Activated CD4-positive, alpha-beta T cell treated with anti-CD3 and anti-CD28 coated beads for 36 hours (primary cell): ENCODE measurements at places on chromosomes 4 and X.

- no peak for DNase-seq
Measured at GRCh38 chr4:94372228-94372978, 29.8 kb upstream of the HPGDS start.

- DNase-seq: no peak
Measured at GRCh38 chr4:124523816-124524215, 188.7 kb downstream of the ANKRD50 start.

DNA sequence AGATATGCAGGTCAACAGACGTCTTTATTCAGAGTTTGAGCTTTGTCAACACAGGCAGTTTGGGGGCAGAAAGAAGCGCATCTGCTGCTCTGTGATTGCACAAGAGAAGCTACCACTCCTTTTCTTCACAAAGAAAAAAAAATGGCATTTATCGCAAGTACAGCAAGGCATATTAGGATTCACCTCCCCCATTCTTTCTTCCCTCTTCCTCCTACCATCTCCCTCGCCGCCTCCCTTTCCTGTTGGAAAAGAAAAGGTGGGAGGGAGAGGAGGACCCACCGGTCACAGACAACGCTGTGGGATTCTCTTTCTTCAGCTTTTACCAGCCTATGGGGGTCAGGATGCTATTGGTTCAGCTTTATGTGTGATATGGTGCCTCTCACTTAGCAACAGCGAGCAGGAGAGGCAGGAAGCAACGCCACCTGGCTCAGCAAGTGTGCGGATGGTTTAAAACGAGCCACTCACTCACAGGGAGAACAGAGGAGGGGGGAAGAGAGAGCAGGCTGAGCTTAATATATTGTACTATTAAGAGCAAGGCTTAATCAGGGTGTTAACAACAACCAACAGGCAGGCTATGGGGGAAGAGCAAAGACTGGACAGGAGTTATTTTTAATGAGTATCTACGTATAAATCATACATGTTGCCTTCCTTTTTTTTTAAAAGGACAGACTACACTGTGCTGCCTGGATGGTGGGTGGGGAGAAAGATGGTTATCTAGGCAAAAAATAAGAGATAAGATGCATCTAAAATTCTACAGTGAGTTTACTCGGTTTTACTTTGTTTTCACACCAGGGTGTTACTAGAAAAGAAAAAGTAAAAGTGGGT, 104.7 kb downstream of the MAML3 start:
- peak; percentile 71 for DNase-seq

- DNase-seq: no peak
Measured at GRCh38 chr4:138216272-138216867, 25.8 kb downstream of the SLC7A11 start.

GRCh38 chr4:58809366-58809765, 1699.2 kb upstream of the IGFBP7 start:
- DNase-seq: no peak

DNA sequence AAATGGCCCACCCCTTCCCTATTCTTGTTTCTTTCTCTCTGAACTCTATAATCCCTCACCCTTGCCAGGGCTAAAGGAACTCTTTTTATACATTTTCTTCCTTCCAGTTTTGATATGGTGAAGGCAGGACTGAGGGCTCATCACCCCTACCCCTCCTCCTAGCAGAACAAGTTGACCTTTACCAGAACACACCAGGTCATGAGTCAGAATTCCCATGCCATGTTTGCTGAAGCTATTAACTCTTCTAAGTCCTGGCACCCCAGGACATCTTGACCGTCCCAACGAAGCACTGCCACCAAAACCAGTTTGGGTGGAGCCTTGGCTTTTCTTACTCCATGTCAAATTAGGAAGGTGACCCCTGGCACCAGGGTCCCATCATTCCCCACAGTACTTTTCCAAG, 57.5 kb upstream of the DYNLT3 start:
- no peak for DNase-seq

GRCh38 chr4:20687864-20688263, 12.4 kb upstream of the PACRGL start:
- DNase-seq: no peak

DNA sequence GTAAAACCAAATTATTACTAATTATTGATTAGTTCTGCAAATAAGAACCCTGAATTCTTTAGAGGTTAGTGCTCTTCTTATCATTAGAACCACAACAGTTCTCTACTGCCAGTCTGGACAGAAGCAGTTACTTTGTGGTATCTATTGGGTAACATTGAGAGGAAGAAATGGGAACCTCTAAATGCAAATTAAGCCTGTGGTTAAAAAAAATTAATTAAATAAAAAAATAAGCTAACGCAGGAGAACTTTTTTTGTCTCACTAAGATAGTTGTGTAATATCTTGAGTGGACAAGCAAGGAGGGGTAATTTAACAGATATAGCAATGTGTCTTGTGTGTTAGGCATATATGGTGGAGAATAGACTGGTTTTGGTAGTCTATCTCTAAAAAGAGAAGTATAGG, 32.9 kb upstream of the TET2 start:
- DNase-seq: no peak

DNA sequence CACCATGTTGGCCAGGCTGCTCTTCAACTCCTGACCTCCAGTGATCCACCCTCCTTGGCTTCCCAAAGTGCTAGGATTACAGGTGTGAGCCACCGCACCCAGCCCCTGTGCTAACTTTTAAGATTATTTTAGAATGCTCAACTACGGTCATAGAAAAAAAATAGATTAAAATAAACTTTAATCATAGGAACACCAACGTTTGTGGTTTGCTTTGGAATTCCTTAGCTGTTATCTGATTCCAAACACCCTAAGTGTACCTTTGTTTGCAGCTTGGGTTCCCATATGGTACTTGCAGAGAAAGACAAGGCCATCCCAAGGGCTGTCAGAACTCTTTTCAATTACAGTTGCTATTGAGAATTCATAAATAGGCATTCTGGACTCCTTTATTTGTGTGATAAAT, 90.1 kb upstream of the EFHC2 start:
- DNase-seq: no peak

DNA sequence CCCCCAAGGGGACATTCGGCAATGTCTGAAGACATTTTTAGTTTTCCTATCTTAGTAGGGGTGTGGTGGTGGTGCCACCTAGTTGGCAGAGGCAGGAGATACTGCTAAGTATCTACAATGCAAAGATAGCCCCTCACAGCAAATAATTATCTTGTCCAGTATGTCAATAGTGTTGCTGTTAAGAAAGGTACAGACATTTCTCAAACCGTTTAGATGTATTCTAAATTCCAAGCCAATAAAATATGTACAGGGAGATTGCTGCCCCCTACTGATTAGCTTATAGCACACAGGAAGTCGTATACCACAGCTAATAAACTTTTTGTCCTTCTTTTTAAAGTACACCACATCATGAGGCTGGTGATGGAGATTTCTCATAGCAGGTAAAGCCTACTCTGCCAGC, 260.5 kb downstream of the TMA16 start:
- no peak for DNase-seq

- DNase-seq: no peak
Measured at GRCh38 chr4:126869967-126870366, 762.8 kb upstream of the INTU start.

DNA sequence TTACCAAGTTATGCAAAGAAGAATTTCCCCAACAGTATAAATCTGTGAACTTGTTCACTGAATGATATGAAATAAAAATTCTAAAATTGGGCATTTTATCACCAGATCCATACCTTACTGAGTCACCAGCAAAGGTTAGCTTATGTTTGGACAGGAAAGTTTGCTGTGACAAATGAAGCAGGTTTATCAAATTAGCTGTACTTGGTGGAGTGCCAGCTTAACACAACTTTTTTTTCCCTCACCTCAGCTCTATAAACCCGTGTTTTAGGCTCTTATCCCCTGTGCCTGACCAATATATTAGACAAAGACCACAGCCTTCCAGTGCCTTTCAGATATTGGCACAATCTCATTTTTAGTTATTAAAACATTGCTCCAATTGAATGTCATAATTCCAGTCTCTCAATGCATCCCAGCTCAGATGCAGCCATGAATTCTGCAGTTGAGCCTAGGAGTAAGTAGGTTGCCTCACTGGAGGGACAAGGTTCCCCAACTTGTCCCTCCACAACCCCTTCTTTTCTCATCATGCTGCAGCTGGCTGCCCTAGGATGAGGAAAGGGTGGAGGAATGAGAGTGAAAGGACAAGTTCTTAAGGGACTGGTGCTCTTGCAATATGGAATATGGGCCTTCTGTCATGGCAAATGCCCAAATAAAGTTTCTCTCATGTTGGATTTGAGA, 27.0 kb upstream of the PDGFC start:
- no peak for DNase-seq

- no peak for DNase-seq
Measured at GRCh38 chrX:100905620-100906019, 23.1 kb downstream of the XKRX start.

- no peak for DNase-seq
Measured at GRCh38 chr4:75344915-75345314, 169.3 kb downstream of the RCHY1 start.

DNA sequence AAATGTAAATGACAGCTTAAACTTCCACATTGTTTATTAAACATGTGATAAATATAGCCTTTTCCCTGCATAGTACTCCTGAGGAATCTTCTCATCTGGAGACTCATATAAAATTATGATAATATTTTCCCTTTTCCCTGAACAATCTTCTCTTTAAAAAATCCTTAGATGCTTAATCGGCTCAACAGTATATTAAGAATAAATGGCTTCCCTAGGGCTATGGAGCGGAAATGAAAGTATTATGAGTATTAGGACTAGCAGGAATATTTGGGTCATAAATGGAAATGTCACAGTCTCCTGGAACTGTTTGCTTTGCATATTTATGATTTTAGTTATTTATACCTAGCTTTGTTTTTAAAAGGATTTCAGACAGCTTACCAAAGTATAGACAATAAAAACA, 200.7 kb upstream of the PDE5A start:
- DNase-seq: no peak

DNA sequence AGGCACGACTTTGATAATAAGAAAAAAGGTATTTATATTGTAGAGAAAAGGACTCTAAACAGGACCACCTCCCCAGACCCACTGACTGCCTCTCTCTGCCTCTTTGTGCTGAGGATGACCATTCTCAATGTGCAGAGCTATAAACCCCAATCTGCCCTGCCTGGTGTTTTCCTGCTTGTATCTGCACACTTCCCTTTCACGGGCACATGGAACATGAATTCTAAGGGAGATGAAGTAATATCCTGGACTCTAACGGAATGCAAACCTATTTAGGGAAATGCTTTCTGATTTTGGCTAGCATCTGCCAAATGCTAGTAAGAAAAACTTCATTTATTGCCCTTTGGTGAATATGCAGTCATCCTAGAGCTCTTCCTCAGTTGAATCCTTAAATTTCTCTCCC, 2.4 kb downstream of the DIPK2B start:
- DNase-seq: no peak

DNA sequence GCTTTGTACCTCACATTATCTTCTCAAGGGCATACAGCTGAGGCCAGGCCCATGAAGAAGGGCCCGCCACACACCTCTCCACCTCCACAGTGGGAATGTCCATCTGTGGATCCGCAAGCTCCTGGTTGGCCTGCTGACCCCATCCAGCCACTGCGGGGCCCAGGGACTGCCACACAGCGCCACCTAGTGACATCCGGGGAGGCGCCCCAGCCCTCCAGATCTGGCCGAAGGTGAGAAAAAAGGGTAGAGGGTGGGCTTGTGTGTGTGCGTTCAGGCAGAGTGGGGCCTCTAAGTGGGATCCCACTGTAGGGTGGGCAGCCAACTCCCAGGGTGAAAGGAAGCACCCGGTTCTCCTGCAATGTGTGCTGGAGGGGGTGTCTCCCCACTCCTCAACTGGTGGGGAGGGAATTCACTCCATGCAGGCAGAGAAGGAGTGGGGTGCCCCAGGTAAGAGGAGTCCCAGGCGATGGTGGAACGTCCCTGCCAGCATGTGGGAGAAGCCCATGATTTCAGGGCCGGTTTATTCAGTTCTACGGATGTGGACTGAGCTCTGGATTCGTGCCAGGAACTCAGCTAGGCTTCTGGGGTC, 117.3 kb downstream of the ENPP6 start:
- DNase-seq: peak; percentile 74

- DNase-seq: no peak
Measured at GRCh38 chrX:135424469-135424868, 2.7 kb downstream of the SMIM10L2A start.

DNA sequence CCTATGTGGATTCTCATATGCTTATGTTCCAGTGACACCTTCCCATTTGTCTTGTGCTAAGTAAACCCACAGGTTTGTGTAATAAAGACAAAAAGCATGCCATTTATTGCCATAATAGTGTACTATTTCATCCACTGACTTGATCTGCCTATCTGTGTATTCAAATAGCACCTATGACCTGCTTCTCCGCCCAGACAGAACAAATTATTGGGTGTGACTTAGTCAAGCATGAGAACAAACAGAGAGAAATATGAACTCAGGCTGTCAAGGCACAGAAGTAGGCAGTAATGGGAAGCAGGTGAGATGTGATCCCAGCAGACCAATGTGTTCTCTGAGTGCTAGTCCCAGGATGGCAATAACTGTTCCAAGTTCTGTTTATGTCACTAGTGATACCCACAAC, 25.4 kb downstream of the ELOVL6 start:
- DNase-seq: no peak

GRCh38 chr4:84932462-84932861, 34.0 kb downstream of the WDFY3 start:
- no peak for DNase-seq

- no peak for DNase-seq
Measured at GRCh38 chrX:119036107-119037029, 36.4 kb upstream of the CT47C1 start.

- DNase-seq: no peak
Measured at GRCh38 chrX:67779099-67779498, 235.3 kb downstream of the AR start.

DNA sequence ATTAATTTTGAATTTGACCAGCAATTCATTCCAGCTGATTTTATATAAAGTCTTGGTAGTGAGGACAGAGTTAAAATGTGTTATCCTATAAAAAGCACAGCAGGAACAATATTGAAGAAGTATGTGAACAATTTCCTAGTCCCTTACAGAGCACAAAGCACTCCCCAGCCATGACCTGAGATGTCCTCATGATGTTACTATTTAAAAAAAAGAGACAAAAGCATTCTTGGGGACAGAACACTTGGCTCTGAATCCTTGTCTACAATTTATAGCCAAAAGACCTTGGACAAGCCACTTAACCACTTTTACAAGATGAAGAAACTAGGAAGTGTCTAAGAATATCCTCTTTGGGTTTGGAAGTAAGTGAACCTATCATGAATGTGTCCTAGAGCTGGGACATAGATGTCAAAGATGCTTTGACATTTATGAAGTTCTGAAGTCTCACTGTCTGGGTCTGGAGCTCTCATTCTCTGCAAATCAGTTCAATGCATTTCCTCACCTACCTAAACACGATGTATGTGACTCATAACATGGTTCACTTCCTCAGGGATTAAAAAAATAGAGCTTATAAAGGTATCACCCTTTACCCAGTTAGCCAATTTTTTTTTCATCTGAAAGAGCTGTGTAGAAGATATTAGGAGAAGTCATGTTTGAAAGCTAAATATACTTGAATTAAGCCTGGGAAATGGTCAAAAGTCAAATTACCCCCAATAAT, 61.4 kb downstream of the IGFBP7 start:
- no peak for DNase-seq
